ENCODE measurements at places on chromosomes 16 and 17.
A peak's percentile ranks its signal among the peaks of the same experiment; 100 is the strongest.

DNA sequence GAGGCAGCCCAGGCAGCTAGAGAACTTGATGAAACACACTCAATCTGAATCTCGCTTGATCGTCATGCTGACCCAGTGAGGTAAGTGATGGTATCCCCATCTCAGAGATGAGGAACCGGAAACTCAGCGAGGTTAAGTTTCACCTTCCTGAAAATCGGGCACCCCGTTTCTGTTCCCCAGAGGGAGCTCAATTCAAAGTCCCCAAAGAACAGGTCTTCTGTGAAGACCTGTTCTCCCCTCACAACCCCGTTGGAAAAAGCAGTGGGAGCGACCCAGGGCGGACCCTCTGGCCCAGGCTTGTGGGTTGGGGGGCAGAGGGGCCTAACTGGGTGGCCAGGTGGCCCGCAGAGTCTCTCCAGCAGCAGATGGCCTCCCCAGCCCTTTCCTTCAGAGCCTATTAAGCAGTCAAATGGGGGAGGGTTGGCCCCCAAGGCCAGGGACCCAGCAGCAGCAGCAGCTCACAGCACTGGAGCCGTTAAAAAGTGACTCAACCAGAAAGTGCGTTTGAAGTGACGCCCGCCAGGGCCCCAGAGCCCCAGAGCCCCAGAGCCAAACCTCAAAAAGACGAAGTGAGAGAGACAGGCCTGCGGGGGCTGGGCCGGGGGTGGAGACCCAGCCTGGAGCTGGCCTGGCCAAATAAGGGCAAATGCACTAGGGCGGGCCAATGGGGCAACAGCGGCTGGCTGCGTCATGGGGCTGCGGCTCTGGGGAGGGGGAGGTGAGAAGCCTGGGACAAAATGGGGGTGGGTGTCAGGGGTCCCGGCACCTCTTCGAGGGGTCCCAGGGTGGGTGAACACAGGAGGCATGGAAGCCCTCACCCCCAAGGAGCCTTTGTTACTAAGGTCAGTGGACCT lies 9.2 kb upstream of the TSPOAP1 start:
- no peak for DNase-seq

DNA sequence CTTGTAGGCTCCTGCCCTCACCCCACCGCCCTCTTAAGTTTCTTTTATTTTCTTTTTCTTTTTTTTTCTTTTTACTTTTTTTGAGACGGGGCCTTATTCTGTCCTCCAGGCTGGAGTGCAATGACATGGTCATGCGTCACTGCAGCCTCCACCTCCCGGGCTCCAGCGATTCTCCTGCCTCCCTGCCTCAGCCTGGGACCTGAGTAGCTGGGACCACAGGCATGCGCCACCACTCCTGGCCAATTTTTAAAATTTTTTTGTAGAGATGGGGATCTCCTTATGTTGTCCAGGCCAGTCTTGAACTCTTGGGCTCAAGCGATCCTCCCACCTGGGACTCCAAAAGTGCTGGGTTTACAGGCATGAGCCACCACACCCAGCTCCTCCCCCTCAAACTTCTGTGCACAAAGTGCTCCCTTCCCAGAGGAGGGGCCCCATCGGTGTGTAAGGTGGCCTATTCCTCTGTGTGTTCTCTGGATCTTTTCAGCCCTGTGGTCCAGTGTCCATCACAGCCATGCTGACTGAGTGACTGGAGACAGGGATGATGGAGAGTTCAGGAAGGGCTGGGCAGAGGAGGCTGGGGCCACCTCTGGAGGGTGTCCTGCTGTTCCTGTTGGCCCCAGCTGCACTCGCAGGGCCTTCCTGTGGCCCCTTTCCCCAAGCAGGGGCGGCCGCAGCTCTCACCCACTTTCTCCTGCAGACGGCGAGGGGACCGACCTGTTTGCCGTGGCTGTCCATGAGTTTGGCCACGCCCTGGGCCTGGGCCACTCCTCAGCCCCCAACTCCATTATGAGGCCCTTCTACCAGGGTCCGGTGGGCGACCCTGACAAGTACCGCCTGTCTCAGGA lies 8.9 kb upstream of the IL32 start:
- DNase-seq: no peak

DNA sequence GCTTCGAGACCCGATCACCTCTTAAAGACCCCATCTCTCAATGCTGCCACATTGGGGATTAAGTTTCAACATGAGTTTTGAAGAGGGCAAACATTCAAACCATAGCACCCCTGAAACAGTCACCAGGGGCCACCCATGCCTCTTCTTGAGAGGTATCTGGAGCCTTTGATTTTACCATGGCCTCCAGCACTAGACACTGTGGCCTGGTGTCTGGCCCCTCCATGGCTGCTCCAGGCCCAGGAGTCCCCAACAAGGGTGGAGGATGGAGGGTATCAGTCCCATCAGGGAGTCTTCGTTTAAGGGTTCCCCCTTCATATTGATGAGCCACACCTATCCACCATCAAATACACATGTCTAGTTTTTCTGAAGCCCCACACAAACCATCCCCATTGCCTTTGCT lies 66.5 kb upstream of the CDH5 start:
- no peak for DNase-seq

- DNase-seq: no peak
Measured at GRCh38 chr16:6200271-6200670, 1102.7 kb upstream of the EEF2KMT start.

DNA sequence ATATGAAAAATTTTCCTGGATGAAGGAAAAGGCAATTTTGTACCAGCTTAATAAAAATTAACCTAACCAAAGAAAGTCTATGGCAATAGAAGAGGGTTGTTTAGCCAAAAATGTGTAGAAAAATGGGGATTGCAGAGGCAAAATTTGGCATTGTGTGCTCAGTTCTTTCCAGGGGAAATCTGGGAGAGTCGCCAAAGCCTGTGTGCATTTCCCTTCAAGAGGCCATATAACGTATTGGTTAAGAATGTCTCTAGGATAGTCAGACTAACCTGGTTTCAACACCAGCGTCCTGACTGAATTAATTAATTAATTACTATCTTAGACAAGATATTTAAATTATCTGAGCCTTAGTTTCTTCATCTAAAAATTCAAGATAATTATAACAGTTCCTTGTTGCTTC lies 44.8 kb upstream of the HLF start:
- no peak for DNase-seq

DNA sequence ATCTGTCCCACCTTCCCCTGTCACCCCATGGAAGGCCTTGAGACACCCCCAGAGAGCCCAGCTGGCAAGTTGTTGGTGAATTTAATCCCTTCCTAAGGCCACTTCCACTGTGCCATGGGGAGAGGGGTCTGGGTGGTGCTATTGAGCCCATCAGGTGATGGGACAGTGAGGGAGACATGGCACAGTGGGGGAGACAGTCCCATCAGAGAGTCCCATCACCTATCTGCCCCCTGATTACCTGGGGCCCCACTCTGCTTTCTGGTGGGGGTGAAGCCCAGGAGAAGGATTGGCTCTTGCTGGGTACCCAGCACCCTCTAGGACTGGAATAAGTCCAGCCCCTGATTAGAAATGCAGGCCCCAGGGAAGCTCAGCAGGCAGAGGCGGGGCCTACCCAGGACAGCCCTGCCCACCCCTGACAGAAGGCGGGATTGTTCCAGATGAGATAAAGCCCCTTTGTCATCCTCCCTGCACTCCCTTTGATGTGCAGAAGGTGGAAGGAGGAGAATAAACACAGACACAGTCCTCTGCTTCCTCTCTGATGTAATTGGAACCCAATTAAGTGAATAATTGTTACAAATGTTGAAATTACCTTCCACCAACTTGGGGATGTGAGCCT lies 18.9 kb downstream of the TMEM132E start:
- peak; percentile 82 for DNase-seq

DNA sequence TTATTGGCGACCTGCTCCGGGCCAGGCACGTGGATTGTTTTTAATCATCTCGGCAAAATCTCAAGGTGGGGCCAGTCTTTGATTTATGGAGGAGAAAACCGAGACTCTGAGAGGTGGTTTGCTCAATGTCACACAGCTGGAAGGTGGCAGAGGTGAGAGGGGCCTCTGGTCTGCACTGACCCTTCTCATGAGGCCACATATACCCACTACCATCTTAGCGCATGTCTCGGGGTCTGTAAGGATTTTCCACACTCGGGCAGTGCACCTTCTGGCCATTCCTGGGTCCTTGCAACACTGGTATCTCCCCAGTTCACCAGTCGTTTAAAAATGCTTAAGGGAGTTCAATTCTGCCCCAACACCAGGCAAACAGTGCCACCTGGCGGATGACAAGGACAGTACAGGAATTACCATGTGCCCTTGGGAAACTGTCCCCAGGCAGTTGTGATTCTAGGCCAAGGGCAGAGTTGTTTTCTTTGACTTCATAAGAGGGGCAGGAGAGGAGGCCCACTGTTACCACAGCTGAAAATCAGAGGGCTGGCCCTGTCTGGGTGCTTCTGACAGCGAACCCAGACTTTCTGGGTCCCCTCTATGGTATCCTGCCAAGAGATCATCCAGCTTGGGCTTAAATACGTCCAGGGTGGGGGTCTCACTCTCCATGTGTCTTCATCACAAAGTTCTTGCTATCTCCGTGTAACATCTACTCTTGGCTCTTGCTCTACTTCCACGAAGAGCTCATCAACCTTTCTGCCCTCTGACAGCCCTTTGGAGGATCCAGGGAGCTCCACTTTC lies 39.4 kb upstream of the RAI1 start:
- DNase-seq: peak; percentile 84

GRCh38 chr17:60103957-60104356 lies 25.2 kb upstream of the HEATR6 start:
- DNase-seq: no peak

DNA sequence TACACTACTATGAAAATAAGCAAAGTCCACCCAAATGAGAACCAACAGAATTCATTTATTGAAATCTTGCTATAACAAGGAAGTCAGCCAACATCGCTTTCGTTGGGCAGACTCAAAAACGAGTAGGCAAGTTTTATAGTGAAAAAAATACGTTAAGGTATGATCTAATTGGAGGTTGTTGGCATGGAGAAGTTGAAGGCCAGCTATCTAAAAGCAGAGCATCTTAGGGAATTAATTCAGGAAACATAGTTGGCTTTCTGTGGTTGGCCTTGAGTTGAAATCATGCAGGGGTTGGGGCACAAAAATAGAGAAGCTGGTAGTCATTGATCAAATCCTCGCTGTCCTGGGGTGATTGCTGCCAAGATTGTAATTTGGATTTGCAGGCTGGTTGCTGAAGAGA lies 118.3 kb downstream of the PPM1E start:
- DNase-seq: no peak

- no peak for DNase-seq
Measured at GRCh38 chr16:88719267-88719932, 13.1 kb downstream of the CTU2 start.

DNA sequence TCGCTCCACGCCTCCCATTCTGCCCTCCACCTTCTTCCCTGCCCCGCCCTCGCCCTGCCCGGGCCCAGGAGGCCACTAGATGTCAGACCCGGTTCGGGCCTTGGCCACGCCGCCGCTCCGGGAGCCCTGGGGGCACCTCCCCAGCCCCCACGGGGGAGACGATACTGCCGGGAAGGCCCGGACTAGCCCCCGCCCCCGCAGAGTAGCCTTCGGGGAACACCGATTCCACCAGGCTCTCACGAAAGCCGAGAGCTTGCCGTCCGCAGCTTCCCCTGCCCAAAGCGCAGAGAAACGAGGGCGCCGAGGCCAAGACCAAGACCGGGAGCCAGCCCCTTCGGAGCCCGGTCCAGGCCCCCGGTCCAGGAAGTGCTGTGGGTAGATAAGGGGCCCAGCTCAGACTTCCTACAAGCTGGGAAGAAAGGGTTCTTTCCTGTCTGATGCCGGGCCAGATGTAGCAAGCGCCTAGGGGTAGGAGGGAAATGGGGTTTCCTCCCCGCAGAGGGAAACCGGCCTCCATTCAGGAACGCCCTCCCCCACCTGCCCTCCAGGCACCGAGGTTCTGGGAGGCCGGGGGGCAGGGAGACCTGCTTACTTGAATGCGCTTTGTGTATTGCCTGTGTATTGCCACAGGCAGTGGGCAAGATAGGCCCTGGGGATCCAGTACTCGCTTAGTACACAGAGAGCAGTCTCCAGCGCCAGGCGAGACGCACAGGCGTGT lies 806 bp upstream of the CYB561 start:
- peak; percentile 81 for DNase-seq

GRCh38 chr16:31404353-31405064 lies 11.4 kb downstream of the ITGAD start:
- DNase-seq: no peak

- no peak for DNase-seq
Measured at GRCh38 chr17:48738424-48738802, 9.9 kb upstream of the HOXB13 start.

DNA sequence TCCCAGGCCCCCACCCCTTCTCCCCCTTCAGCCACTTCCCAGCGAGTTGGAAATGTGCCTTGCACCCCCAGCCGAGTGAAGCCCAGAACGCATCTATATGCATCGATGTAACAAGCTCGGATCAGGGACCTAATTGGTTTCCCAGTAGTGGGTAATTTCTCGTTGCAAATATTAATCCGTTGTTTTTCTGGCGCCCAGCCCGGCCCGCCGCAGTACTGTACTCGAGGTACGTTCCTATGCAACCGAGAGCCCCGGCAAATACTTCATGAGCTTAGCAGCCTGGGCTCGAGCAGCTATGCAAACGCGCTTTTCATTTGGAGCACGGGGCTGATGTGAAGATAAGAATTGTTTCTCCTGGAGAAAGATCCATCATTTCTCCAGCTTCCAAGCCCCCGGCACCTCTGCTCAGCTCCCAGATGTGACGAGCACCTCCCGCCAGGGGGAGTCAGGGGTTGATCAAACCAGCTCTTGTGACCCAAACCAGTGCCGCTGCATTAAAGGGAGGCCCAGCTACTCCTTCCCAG lies 229.8 kb downstream of the KATNIP start:
- no peak for DNase-seq

DNA sequence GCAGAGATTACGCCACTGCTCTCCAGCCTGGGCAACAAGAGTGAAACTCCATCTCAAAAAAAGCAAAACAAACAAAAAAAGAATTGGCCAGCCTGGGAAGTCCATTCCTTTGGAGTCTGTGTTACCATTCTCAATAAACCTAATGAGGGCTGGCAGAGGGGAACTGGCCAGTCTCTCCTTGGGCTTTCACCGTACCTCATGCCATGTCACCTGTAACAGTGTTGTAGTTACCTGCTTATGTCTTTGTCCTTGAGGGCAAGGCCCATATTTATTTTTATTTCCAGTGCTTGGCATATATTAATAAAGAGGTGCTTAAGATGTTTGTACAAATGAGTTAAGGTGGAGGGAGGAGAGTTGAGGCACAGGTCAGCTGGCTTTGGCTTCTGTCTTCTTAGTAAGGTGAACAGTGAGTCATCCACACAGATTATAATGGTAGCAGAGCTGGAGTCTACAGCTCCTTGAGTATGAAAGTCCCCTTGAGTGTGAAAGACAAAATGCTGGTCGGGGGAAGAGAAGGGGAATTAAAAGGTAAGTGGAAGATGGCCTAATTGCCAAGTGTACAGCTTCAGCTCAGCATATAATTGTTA lies 8.4 kb downstream of the C1QBP start:
- DNase-seq: no peak

DNA sequence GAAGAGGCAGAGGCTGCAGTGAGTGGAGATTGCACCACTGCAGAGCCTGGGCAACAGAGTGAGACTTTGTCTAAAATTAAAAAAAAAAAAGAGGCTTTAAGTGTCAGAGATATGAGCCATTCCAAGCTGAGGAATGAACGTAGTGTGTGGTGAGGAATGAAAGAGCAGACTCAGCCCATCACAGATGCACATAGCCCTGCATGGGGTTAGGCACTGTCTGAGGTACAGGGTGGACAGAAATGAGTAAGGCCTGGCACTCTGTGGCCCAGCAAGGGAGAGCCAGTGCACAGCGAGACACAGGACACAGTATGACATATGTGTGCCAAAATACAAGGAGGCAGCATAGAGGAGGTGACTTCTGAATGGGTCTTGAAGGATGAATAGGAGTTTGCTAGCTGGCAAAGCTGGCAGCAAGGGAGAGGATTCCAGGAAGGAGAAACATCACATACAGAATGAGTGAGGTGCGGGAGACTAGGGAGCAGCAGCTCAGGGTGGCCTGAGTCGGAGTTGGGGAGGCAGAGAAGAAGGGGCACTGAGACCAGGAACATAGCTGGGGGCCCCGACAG lies 8.7 kb upstream of the ZNF469 start:
- DNase-seq: no peak
